Activated CD8-positive, alpha-beta T cell treated with anti-CD3 and anti-CD28 coated beads, Interleukin-2, amount 10 ng/mL, durations not matched to agents 7 days and 5 days (primary cell): ENCODE measurements at places on chromosomes 2 and 18.

DNA sequence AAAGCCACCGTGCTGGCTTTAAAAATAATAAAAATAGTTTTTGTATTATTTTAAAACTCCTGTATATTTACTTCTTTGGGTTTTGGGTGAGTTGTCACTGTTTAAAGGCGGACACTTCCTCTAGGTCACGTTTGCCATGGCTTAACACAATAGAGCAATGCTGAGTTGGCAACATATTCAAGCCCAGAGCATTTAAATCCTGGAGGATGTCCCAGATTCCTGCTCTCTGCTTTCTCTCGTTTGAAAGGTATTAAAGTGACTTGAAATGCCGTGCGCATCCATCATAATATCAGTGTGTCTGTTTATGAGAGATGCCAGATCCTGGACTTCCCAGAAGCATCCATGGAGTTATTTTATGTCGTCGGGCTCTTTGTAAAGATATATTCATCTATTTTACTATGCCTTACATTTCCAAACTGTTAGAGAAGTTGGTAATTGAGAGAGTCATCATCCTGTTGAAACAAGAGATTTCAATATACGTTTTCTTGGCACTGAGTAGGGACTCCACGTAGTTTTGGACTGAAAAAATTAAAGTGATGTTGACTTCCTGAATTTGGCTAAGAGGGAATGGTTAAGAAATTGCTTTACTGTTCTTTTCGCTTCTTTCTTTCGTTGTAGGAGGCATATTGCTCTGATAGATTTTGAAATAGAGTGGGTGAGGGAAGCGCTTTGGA, 150.6 kb downstream of the ZNF236 start:
- DNase-seq, result no peak

GRCh38 chr2:60808330-60808801, 52.3 kb downstream of the PAPOLG start:
- no peak for DNase-seq

DNA sequence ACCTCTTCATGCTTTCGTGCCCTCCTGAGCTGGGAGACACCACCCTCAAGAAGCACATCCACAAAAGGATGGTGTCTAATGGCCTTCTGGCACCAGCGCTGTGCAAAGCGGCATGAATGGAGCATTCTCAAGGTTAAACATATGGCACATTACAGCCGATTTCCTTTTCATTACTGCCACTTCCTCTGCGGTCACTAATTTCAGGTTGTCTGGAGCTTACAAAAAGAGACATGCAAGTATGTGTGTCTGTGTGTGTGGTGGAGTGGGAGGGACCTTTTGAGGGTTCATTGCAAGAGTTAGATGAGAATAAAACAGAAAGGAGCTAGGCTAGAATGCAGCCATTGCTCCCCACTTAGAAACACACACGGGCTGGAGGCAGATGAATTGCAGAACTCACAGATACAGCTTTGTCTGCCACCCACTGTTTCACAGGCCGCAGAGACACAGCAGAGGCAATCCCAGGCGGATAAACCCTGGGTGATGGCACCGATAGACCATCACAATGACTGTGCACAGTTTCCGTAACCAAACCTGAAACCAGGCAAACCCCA, 76.0 kb downstream of the TGIF1 start:
- DNase-seq, result peak; percentile 73

GRCh38 chr2:9189901-9190300, 16.7 kb upstream of the ASAP2 start:
- no peak for DNase-seq

DNA sequence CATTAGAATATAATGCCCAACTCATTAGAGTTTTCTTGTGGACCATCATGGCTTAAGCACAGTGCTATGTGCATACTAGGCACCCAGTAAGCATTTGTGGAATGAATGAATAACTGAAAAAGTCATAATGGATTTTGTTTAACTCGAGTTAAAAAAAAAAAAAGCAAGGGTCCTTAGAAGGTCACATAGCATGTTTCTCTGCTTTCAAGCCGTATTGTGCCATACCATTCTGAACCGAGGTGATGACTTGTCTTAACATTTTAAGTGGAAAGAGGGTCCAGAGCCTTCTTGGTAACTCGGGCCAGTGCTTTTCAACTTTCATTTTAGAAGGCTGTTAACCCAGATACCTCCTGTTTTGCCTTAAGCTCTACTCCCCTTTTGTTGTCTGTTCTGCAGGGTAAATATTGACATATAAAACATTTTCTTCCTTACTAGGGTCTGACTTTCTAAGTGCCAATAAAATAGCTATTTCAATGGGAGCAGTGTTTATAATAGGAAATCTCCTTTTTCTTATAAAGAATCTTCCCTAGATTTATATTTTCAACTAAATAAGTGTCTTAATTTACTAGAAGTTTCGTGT, 787 bp upstream of the ADGRF3 start:
- DNase-seq, result no peak

GRCh38 chr18:47285456-47285855, 34.0 kb upstream of the SKOR2 start:
- no peak for DNase-seq

DNA sequence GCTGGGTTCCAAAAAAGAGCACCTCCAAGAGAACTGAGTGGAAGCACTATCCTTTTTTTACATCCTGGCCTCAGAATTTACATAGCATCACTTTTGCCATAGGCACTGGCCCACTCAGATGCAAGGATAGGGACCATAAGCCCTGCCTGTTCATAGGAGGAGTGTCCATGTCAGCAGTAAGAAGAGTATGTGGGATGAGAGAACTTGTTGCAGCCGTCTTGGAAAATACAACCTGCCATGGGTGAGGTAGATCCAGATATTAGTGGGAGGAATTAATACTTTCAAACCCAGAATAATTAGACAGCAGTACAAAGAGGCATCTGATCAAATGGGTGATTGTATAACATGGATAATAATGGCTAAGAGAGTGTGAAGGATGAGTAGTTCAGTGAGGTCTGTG, 110.7 kb upstream of the CELF4 start:
- DNase-seq, result no peak

DNA sequence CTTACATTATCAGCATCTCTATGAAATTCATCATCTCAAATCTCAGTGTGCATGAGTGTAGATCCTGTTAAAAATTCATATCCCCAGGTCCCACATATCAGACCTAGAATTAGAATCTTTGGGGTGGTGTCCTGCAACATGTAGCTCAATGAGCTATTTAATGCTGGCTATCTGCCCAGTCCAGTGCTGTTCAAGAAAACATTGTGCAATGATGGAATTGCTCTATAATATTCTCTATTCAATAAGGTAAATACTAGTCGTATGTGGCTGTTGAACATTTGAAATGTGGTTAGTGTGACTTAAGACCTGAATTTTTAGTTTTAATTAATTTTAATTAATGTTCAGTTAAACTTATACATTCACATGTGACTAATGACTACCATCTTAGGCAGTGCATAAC, 127.4 kb downstream of the NOL4 start:
- no peak for DNase-seq

GRCh38 chr18:74831571-74832250, 234.0 kb downstream of the ZNF407 start:
- DNase-seq, result no peak

GRCh38 chr2:61750624-61751023, 103.2 kb downstream of the FAM161A start:
- DNase-seq, result no peak

DNA sequence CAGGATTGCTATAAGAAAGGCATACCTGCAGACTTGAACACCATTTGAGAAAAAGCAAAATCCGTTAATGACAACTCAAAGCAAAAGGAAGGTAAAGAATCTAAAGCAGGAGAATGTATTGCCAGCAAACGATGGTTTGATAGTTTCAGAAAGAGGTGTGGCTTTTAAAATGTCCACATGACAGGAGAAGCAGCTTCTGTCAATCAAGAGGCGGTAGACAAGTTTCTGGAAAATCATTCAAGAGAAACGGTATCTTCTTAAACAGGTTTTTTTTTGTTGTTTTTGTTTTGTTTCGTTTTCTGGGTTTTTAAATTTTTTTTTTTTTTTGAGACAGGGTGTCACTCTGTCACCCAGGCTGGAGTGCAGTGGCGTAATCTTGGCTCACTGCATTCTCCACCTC, 13.8 kb downstream of the CLEC4F start:
- DNase-seq, result no peak

DNA sequence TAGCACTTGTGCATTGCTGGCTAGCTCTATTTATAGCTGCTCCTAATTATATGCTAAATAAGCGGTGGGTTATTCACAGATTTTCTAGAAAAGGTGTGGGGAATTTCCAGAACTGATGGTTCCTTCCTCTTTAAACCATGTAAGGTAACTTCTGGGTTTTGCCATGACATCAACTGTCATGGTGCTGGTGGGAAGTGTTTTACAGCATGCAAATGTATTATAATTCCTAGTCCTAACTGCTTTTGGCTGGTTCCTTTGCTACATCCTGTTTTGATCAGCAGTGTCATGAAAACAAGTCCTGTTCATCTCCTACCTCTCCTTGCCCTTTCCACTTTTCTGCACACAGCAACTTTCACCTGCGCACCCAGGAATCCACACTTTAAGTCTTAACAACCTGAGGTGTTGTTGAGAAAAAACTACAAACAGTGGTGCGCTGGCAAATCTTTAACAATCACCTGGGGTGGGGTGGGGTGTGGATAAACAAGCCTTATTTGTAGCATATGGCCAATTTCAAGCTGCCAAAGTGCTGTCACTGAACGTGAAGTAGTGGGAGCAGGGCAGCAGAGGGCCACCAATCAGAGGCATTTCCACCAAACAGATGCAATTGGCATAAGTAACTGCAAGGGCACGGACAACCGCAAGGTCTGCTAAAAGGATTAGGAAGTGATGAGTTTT, 33.4 kb upstream of the SKOR2 start:
- no peak for DNase-seq

DNA sequence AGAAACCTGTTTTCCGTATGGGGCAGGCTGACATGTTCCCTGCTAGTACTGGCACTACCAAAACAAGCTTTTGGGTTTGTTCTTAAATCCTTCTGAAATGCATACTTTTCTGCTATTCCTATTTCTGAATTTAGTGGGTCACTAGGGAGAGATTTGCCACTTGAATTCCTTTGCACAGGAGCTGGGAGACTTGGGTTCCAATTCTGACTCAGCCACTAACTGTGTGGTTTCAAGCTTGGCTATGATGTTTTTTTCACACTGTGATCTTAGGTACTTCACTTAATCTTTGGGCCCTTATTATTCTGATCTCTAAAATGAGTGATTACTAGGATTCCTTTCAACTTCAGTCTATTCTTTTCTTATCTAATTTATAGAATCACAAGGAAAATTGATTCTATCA, 105.5 kb downstream of the BCL11A start:
- no peak for DNase-seq

DNA sequence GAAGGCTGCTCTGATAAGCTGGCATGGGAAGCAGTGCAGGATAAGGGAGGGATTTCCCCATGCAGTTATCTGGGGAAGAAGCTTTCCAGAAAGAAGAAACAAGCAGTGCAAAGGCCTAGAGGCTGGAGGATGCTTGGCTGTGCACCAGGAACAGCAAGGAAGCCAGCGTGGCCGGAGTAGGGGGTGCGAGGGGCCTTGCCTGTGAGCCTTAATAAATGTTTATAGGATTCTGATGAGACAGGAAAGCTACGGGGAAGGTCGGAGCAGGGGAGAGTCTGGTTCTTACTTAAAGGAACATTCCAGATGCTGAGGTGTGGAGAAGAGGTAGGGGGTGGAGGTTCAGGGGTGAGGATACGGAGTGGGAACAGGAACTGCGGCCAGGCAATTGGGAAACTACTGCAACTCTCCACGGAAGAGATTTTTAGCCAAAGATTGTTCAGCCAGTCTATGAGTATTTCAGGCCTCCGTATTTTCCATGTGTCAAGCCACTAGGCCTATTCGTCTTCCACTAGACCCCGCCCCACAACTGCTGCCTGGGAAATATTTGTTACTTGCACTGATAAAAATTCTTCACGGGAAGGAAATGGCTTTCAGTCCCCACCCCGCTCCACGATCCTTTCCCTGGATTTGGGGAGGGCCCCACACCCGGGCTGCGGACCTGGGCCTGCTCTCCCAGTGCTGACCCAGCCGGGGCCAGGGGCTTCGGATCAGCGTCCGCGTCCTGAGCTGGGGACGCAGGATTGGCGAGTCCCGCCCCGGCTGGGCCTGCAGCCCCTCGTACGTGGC, 516 bp downstream of the EIF2AK2 start:
- peak; percentile 57 for DNase-seq

- no peak for DNase-seq
Observed at GRCh38 chr2:239579524-239580198, 178.8 kb upstream of the HDAC4 start.

DNA sequence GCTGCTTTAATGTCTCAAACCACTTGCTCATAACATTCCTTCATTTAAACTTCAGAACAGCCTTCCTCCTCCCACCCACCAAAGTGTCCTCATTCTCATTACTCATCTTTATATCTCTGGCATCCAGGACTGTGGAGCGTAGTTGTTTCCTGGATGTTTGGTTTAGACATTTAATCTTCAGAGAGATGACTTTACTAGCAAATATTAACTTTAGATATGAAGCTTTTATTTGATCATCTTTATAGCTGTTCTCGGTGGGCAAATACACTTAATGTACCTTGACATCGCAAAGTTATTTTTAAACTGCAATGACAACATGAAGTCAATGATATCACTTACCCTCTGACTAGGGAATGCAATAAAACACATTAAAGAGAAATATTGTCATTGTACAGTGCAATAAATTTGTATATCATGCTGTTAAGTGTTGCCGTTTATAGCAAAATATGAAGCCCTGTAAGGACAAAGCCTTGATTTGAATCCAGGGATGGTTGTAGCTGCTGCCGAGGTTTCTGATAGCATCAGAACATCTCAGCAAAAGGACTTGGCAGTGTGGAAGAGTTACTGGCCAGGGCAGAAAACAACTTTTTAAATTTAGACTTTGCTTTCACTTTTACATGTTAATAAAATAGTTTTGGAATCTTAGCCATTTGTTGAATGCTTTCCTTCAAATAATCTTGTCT, 4.6 kb upstream of the LAMA3 start:
- no peak for DNase-seq

DNA sequence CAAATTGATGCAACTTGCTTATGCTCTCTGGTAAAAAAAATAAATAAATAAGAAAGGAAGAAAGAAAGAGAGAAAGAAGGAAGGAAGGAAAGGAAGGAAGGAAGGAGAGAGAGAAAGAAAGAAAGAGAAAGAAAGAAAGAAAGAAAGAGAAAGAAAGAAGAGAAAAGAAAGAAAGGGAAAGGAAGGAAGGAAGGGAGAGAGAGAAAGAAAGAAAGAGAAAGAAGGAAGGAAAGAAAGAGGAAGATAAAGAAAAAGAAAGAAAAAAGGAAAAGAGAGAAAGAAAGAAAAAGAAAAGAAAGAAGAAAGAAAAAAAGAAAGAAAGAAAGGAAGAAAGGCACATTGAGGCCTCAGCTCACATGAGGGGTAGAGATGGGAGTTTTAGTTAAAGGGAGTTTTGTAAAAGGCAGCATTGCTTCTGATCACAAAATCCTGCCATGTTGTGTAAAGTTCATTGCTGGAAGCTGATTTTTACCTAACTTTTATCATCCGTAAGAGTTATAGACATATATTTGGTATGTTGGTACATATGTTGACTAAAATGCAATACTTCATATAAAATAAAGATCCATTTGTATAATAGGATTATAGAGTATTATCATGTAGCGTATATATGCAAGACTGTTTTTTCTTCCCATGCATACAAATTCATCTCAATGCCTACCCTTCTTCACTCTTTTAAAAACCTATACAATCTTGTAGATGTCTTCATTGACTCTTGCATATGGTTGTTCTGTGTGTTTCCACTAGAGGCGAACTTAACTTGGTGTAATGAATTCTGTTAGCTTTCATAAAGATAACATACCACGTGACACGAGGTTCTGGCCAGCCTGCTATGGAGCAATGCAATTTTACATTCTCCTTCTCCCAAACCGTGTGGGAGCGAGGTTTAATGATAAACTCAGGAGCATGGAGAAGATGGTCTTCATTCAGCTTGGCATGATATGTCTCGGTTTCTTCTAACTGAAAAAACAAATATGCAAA, 32.8 kb downstream of the MYOM1 start:
- DNase-seq, result no peak

- no peak for DNase-seq
Observed at GRCh38 chr18:45197526-45197970, 417.7 kb upstream of the SLC14A2 start.
